GM12878 (cell line): ENCODE measurements at places on chromosomes 3 and 15. TPM values are rescaled to one million over a fixed set of nuclear protein-coding genes. Genes with fewer than 3 reads are reported as not detected.

The CCDC13 gene
- total RNA-seq: 0.16 TPM in 1 of 2 replicates, not detected in the other

The ARGFX gene
- not detected in 2 replicates for total RNA-seq

The GOLGA8R gene
- 0.13 TPM in 1 of 2 replicates, not detected in the other for total RNA-seq

The FOXB1 gene
- total RNA-seq: not detected in 2 replicates

The CCDC39 gene
- total RNA-seq: 0.43 and 0.44 TPM in 2 replicates

The APOD gene
- total RNA-seq: not detected in 2 replicates

The ITIH4 gene
- total RNA-seq: 3.9 and 5.4 TPM in 2 replicates

The FBXO40 gene
- not detected in 2 replicates for total RNA-seq
